B cell (primary cell): ENCODE measurements at places on chromosomes 13 and 19. TPM values are rescaled to one million over a fixed set of nuclear protein-coding genes. Genes with fewer than 3 reads are reported as not detected.

RDH8 gene
- not detected in 2 replicates for polyA plus RNA-seq

NOTCH3 gene
- 0.01 and 0.06 TPM in 2 replicates for polyA plus RNA-seq

ZNF333 gene
- 23.2 and 36.4 TPM in 2 replicates for polyA plus RNA-seq

NXNL1 gene
- polyA plus RNA-seq: not detected in 2 replicates

GJB2 gene
- not detected in 2 replicates for polyA plus RNA-seq

UPF3A gene
- 72.9 and 115 TPM in 2 replicates for polyA plus RNA-seq

CNFN gene
- 10.1 and 23.2 TPM in 2 replicates for polyA plus RNA-seq

PRRG2 gene
- 1.1 TPM in 2 replicates for polyA plus RNA-seq

SIGLEC8 gene
- polyA plus RNA-seq: not detected in 2 replicates

NTN5 gene
- 1.8 and 3.0 TPM in 2 replicates for polyA plus RNA-seq

CIC gene
- polyA plus RNA-seq: 75.7 and 77.8 TPM in 2 replicates

KANK3 gene
- 0.34 and 0.35 TPM in 2 replicates for polyA plus RNA-seq

ATP8A2 gene
- polyA plus RNA-seq: not detected in 2 replicates

ZNF71 gene
- 4.8 and 6.4 TPM in 2 replicates for polyA plus RNA-seq

CGB2 gene
- not detected in 2 replicates for polyA plus RNA-seq

ZNF66 gene
- 6.8 and 7.5 TPM in 2 replicates for polyA plus RNA-seq

ADAMTSL5 gene
- 0.09 and 0.56 TPM in 2 replicates for polyA plus RNA-seq

PRR36 gene
- 0.01 and 0.04 TPM in 2 replicates for polyA plus RNA-seq

TRPC4 gene
- not detected in 2 replicates for polyA plus RNA-seq
